CD4-positive, alpha-beta memory T cell (primary cell): ENCODE measurements at places on chromosomes 6 and 20.

GRCh38 chr6:74557236-74557635, 648.6 kb downstream of the COL12A1 start:
- DNase-seq: no peak

DNA sequence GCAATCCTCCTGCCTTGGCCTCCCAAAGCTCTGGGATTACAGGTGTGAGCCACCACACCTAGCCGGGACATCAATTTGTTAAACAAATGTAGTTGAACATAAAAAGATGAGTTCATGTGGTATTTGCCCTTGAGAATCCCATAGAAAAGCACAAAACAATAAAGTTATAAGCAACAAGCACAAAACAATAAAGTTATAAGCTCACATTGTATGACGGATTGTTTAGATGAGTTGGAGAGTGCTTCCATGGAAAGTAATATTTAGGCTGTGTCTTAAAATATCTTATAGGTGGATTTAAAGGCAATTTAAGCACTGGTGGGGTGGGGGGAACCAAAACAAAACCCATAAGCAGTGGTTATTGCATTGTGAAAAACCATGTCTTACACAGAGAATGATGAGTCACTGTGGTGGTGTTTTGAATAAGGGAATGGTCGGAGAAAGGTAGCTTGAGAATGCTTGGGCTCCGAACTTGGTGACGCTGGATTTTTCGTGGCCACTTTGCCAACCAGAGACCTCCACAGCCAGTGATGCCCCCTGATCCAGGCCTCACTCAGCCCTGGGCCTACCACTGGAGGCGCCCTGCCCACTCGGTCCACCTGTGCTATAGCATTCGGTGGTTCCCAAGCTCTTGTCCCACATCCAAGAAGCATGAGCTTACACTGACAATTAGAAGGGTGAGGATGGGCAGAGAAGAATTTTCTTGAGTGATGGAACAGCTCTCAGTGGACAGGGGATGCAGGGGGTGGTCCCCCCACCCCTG, 256.0 kb downstream of the CDKAL1 start:
- no peak for DNase-seq

- no peak for DNase-seq
Measured at GRCh38 chr20:496126-496696, 33.9 kb upstream of the TBC1D20 start.

DNA sequence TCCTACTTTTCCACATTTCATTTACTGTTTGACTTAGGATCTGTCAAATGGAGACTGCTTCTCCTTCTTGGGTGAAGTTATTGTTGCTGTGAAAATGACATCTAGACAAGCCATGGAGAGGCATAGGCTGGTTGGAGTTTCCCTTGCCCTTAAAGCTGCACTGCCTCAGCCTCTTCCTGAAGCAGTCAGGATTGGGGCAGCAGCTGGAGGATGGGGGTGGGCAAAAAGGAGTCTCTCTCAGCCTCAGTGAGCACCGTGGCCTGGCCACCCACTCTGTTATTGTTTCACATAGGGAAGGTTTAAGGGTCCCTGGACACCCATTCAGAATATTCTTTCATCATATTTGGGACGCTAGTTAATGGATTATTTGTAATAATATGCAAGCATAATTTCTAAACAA, 7.7 kb upstream of the ZBTB24 start:
- DNase-seq: no peak

GRCh38 chr20:40241596-40242343, 447.3 kb downstream of the MAFB start:
- no peak for DNase-seq

DNA sequence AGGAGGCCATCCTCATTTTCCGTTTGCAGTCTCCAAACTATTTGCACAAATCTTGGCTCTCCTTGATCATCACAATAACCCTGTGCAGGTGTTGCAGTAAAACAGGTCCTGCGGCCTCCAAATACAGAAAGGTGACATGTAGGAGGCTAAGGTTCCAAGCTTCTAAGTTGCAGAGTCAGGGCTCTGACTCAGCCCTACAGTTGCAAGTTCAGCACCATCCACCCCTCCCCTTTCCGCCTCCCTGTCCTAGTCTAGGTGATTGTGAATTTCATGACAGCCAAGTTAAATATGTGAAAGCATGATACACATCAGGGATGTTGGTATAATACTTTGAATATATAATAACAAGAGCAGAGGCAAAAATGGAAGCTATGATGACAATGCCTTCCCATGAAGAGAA, 317.3 kb upstream of the CDH4 start:
- no peak for DNase-seq

DNA sequence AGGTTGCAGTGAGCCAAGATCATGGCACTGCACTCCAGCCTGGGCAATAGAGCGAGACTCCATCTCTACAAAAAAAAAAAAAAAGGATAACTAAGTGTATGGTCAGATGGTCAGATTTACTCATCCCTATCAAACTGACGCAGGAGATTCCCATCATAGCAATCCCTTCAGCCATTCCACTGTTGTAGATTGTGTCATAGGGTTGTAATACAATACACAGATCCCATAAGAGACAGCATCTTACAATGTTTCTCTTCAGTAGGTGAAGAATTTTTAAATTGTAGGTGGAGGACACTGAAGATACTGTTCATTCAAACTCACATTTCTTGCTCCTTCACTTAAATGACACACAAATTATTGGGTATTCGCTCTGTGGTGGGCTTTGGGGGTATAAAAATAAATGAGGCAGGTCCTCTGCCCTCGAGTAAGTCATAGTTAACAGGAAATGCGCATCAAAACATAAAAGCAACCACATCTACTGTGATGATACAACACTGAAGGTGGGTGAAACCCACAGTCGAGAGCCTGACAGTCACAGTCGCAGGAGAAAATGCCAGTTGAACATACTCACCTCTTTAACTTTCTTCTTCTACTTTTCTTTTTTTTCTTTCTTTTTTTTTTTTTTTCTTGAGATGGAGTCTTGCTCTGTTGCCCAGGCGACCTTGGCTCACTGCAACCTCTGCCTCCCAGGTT, 205.5 kb downstream of the ZNF217 start:
- peak; percentile 76 for DNase-seq

GRCh38 chr20:4156411-4156810, 141.1 kb upstream of the RNF24 start:
- no peak for DNase-seq

GRCh38 chr6:865846-866245, 172.9 kb upstream of the EXOC2 start:
- no peak for DNase-seq

DNA sequence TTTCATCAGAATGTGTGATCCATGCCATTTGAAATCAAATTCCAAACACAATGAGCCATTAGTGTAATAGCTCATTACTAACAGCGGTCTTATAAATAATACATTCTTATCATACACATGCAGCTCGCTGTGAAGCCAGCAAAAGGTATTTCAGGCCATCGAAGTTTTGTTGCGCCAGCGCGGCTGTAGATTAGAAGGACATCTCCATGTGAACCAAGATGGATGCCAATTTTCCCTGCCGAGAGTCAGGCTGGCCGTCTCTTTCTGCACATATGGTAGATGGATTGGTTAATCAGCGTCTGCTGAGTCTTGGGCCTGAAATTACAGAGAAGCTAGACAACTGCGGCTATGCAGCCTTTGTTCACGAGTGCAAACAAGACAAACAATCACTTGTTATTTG, 44.1 kb downstream of the CFAP61 start:
- DNase-seq: no peak

DNA sequence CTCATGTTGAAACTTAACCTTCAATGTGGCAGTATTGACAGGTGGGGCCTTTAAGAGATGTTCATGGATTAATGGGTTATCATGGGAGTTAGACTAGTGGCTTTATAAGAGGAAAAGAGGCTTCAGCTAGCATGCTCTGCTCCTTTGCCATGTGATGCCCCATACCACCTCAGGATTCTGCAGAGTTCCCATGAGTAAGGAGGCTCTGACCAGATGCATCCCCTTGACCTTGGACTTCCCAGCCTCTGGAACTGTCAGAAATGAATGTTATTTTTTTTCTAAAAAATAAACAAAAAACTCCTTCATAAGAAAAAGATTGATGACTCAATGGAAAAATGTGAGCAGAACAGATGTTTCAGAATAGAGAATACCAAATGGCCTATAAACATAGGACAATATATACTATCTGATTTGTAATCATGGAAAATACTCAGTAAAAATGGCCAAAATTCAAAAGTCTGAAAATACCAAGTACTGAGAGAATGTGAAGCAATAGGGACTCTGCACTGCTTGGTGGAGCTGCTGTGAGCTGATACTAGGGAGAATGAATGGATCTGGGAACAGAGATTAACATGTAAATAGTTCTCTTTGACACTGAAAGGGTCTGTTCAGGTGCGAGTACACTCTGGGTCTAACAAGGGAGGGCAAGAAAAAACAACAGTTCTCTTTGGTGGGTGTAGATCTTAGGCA, 7.4 kb upstream of the TRIM39 start:
- no peak for DNase-seq

GRCh38 chr6:25193460-25194171, 85.6 kb upstream of the CARMIL1 start:
- no peak for DNase-seq

- DNase-seq: no peak
Measured at GRCh38 chr6:99802396-99803031, 191.5 kb downstream of the MCHR2 start.

DNA sequence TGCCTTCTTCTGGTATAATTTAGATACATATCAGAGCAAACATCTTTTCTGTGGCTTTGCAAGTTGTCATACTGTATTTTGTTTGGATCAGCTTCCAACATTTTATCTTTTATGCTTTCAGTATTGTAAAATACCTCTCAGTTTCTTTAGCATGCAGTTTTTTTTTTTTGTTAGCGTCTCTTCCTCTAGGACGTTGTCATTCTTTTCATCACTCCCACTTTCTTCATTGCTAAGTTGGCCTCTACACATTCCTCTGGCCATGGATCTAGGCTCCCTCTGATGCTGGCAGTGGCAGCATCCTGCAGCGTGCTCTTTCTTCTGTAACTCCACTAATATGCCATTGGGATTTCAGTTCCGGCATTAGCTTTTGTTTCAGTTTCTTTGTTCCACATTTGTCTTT, 21.7 kb downstream of the RPRD1B start:
- no peak for DNase-seq

- DNase-seq: peak; percentile 94
Measured at GRCh38 chr6:44247338-44248302, 719 bp downstream of the HSP90AB1 start.

GRCh38 chr6:82874867-82875266, 190.8 kb downstream of the UBE3D start:
- no peak for DNase-seq

DNA sequence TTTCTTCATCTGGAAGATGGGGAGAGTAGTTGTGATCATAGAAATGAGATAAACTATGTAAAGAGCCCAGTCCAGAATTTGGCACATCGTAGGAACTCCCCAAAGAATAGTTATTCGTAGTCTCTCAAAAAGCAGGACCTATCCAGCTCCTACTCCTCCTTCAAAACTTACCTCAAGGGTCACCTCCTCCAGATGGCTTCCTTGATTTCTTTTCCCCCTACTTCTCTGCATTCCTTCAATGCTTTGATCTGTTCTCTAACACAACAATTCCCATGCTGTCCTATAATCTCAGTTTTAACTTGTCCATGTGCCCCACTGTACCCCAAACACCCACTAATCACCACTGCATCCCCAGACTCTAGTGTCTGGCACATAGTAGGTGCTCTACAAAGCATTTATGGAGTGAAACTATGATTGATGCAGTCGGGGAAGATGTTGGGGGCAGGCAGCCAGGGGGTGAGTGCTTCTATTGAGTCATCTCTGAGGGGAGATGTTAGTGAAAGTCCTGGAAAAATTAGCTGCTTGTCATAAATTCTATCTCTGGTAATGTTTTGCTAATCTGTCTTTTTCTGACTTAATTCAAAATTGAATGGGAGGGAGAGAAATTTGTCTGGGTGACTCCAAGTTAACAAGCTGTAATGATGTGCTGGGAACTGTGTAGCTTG, 181.3 kb upstream of the KCNG1 start:
- DNase-seq: no peak

DNA sequence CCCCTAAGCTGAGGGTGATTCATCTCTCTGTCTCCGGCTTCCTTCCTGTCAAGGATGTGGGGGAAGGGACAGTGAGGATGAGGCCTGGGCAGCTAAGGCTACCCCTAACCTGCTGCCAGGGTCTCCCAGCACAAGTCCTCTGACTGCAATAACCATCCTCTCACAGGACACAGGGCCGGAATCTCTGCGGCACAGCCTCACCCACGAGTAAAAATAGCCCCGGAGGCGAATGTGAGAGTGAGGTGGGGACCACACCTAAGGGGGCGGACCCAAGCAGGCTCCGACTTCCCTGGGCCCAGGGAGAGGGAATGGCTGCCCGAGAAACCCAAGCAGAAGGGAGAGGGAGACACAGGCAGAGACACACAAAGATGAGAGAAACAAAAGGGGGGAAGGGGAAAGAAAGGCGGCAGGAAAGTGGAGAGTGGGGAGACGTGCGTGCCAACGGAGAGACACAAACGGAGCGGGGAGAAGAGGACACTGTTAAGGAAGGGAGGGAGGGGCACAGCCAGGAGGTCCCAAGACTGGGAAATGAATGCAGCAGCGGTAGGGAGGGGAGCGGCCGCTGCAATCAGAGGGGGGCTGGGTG, 1.4 kb downstream of the CLIC1 start:
- DNase-seq: peak; percentile 33

DNA sequence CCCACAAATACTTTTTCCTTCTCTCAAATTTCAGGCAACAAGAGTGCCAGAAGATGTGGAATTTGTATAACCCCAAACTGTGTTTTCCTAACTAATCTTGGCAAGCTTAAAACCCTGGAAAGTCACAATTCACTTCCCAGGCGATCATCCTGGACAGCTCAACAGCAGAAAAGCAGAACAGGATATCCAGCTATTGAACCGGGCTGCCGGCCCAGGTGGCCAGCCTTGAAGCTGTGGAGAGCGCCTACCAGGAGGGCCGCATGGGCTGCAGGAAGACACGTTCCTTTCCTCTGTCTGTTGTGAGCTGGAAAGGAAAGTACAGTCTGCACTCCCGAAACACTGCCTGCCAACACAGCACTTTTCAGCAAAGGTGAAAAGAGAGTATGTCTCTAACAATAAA, 719.7 kb upstream of the MARCKS start:
- DNase-seq: no peak

DNA sequence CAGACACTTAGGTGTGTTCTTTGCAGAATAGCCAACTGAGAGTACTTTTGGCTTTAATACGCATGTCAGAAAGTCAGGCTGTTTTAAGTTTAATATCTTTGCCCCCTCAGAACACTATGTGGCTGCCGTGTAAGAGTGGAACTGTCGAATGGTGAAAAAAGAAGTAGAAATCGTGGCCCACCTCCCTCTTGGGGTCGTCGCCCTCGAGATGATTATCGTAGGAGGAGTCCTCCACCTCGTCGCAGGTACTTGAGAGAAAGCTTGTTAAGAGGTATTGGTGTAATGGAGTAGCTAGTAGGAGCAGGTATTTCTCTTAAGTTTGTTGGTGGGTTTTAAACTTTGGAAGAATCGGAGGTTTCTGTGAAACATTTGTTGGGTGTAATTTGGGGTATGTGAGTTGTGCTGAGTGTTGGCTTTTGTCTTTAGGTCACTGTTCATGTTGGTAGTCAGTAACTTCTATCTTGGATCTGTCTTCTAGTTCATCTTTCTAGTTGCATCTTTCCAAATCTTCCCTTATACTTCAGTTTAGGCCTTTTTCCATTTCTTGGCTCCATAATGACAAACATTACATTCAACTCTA, 4.7 kb downstream of the SRSF3 start:
- no peak for DNase-seq
